ENCODE measurements at places on chromosomes 4 and X.

DNA sequence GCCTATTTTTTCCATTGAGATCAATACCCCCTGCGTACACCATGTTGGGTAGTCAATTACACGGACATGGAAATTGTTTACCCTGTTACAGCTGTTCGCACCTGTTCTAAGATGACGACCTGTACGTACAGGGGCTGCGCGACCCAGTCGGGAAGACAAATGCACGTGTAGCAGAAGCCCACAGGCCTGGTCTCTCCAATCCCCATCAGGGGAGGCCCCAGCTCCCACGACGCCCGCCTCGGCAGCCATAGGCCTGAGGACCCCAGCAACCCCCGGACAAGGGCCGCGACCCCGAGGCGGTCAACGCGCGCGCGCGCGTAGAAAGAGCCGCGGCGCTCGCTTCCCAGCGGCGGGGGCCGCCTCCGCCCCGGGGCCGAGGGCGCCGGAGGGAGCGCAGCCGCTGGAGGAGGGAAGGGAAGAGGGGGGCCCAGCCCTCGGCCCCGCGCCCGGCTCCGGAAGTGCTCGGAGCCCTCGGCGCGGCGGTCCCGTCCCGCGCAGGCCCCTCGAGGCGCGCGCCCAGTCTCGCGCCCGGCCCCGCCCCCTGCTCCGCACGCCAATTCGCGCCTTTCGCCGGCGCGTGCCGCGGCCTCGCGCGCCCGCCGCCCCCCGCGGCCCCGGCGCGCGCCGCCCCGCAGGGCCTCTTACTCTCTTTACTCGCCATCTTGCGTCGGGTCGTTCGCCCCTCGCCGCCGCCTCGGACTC, 618 bp downstream of the RBBP7 start:
- peak; percentile 64 for DNase-seq

DNA sequence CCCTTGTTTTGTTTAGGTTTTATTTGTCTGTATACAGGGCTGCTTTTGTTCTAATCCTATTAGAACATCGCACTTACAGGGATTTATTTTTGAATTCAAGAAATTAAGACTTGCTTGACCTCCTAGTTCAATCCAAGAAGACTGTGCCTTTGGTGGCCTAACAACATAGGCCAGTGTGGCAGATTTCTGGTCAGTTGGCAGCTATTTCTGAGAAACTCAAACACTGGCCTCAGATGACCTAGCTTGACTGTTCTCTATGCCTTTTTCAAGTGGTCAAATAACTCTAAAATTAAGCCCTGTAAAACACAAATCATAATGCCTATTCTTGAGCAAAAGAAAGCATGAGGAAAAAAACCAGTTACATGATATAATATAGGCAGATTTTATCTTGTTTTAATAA, 89.3 kb upstream of the GPR34 start:
- DNase-seq, result no peak

DNA sequence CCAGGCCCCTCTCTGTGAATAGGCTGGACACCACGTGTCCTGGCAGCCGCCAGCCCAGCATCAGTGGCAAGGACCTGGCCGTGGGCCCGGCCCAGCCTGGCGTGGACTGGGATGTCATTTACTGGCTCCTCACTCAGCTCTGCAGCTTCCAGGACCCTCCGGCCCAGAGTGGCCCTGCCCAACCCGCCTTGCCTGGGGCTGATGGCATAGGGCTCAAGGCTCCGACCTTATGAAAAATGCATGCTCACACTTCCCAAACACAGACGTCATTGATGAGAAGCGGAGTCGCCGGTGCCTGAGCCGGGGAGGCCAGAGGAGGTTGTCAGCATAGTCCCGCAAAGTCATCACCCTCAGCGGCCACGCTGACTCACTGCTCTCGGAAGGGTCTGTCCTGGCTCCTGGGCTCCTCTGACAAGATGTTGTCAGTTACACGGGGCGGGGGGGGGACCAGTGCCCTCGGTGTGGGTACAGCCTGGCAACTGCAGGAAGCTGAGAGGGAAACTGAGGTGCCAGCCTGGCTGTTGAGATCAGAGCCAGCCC, 14.3 kb downstream of the CFAP99 start:
- no peak for DNase-seq

DNA sequence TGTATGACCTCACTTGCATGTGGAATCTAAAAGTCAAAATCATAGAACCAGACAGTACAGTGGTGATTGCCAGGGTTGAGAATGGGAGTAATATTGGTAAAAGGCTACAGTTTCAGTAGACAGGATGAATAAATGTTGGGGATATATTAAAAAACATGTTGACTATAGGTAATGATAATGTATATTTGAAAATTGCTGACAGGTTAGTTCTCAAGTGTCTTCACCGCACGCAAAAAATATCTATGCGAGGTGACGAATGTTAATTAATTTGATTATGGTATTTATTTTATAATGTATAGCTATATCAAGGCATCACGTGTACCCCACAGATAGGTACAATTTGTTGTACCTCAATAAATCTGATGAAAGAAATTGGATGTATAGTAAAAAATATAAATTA, 909.6 kb upstream of the NDST4 start:
- DNase-seq, result no peak

DNA sequence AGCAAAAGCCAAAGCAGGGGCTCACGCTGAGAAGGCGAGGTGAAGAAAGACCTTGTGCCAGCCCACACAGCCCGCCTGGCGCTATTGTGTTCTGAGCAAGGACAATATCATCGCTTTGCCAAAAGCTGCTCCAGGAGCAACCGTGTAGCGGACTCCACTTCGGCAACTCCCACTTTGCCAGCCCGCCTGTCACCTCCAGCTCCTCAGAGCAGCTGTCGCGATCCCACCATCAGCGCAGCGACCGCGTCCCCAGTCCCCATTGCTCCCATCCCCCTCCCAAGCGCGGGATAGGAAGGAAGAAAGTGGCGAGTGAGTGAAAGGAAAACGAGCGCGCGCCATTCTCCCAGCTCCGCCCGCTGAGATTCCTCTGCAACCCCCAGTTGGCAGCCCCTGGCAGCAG, 759 bp downstream of the ZC4H2 start:
- DNase-seq, result peak; percentile 45

DNA sequence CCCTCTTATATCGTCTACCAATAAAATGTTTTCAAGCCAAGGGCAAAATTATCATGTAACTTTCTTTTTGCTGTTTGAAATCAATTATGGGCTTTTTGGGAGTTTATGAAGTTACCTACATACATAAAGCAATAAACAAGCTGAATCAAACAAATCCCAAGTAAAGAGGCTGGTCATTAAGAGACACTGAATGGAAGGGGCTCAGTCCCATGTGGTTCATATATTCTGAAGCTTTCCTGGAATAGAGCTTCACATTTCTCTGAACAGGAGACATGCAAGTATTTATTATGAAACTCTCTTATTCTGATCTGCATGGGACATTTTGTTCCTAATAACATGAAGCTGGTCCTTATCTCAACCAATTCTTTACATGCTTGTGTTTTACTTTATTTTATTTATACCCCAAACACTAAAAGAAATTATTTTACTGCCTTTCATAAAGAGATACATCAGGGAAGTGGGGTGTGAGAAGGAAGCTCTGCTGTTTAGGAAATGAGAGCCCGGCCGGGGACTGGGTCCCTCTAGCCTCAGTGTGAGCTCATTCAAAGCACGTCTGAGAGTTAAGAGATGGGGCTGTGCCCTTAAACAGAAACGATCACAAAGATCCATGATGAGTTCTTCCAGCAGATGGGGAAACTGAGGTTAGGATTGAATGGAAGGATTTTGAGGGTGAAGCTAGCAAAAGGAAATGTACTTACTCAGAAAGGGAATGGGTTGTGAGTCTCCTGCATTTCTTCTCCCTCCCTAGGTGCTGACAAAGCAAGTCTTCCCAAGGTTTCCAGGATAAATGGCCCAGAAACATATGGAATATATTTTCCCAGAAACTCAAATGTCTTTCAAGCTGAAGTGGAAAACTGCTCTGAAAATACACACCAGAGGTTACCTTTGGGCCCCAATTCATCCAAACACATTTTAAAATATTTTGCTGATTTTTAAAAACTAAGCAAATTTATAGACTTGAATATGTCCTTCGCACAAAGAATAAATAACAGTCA, 93.1 kb upstream of the LNX1 start:
- DNase-seq, result no peak

All from lung (tissue), 17 donors.